ENCODE measurements at places on chromosomes 4 and X. TPM values are rescaled to one million over a fixed set of nuclear protein-coding genes. Genes with fewer than 3 reads are reported as not detected.

The HPGDS gene
- total RNA-seq: 4.2 TPM

The PGAM4 gene
- not detected for total RNA-seq

- H3K27ac ChIP-seq: no peak overlapping the region
- DNase-seq: no peak
- H3K36me3 ChIP-seq: no peaks in the 10 kb centered on the region
These were observed 28.3 kb downstream of the SEPSECS start for GRCh38 chr4:25131926-25132325.

DNA sequence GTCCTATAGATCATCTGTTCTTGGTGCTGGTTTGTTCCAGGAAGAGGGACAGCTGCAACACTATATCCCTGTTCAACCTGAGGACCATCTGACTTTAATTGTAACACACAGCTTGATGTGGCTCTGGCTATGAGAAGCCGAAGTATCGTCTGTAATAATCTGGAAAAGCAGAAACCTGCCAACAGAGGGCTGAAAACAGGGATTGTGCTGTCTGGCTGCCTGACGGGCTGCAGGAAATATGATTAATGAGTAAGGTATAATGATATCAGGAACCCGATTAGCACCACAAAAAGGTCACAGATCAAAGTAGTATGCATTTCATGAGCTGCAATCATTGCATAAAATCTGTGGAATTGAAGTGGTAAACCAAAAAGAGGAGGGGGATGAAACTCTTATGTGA lies 170.4 kb upstream of the MAB21L2 start:
- H3K4me3 ChIP-seq: no peak overlapping the region
- H3K4me1 ChIP-seq: no peaks in the 10 kb centered on the region
- H3K36me3 ChIP-seq: no peaks in the 10 kb centered on the region
- no peak overlapping the region for H3K27ac ChIP-seq
- no peak for DNase-seq

GRCh38 chr4:94746746-94747145 lies 11.0 kb upstream of the BMPR1B start:
- H3K36me3 ChIP-seq: no peaks in the 10 kb centered on the region
- no peaks in the 10 kb centered on the region for H3K4me1 ChIP-seq

DNA sequence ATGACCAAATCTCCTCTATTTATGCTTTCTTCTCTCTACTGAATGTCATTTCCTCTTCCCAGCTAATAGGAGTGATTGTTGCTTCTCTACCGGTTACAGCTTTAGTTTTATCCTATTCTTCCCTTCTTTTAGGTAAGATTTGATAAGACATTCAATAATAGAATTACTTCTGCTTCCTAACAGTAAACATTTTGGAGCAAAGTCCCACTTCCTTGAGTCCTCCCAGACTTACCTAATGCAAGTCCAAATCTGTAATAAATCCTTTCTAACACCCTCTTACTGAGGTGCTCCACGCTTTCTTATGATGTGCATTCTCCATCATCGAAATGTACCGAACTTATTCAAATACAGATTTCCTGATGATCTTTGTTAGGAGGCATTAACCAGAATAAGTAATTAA lies 79.2 kb upstream of the GPM6A start:
- H3K27ac ChIP-seq: no peak overlapping the region
- H3K27me3 ChIP-seq: no peaks in the 10 kb centered on the region
- H3K36me3 ChIP-seq: no peaks in the 10 kb centered on the region
- no peaks in the 10 kb centered on the region for H3K4me1 ChIP-seq
- no peak overlapping the region for H3K4me3 ChIP-seq
- no peak for DNase-seq

- no peak for DNase-seq
- H3K36me3 ChIP-seq: no peaks in the 10 kb centered on the region
- H3K4me3 ChIP-seq: no peak overlapping the region
- H3K4me1 ChIP-seq: peaks cover 16% of the 10 kb centered on the region
- no peak overlapping the region for H3K27ac ChIP-seq
These were observed 36.6 kb downstream of the TRMT44 start for GRCh38 chr4:8477095-8477635.

The MAD2L1 gene
- 6.7 TPM for total RNA-seq

The C4orf36 gene
- not detected for total RNA-seq

The TNMD gene
- total RNA-seq: 3.1 TPM

The SLC30A9 gene
- total RNA-seq: 61.1 TPM

DNA sequence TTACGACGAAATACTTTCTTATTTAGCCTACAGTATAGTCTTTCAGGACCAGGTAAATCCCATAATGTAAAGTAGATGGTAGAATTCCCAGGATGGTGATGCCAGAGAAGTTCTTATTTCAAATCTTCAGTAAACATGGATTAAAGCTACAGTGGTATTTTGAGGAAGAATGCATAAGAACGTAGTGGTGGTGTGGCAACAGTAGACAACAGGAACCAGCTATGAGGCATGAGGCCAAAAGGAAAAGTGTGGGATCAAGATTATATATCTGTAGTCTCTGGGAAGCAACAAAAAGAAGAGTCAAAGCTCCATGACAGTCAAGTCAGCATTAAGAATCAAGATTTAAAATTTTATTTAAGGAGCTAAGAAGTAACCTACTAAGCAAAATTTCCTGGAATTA lies 60.2 kb downstream of the METTL14 start:
- H3K4me1 ChIP-seq: no peaks in the 10 kb centered on the region
- no peaks in the 10 kb centered on the region for H3K36me3 ChIP-seq
- DNase-seq: no peak
- H3K27me3 ChIP-seq: no peaks in the 10 kb centered on the region
- H3K27ac ChIP-seq: no peak overlapping the region

- H3K27me3 ChIP-seq: no peaks in the 10 kb centered on the region
- DNase-seq: no peak
- no peaks in the 10 kb centered on the region for H3K36me3 ChIP-seq
- H3K4me1 ChIP-seq: no peaks in the 10 kb centered on the region
- no peak overlapping the region for H3K4me3 ChIP-seq
- H3K27ac ChIP-seq: no peak overlapping the region
These were observed 268.1 kb downstream of the DKK2 start for GRCh38 chr4:106767991-106768390.

The IGSF1 gene
- total RNA-seq: not detected

The CD38 gene
- total RNA-seq: 2.1 TPM

DNA sequence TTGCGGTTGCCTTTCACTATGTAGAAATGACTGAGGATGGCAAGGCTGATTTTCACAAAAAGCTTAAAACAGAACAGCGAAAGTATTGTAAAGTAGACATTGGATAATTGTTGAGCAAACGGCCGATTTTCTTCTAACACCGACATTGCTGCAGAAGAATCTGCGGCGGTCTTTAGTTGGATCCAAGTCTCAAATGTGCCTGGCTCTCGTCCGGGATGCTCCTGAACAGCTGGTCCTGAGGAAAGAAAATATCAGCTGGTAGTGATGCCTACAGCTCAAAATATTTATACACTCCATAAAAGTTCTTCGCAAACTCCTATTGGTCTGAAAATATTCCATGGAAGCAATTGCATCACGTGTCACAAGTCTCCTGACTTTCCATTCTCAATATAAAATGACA lies at the start of gene ASB5:
Gene ASB5 (minus strand): TSS at position 260 of the 400 bp plus-strand sequence. CDS start 114 bp downstream, at position 146.
- H3K4me1 ChIP-seq: no peaks in the 10 kb centered on the region
- H3K27me3 ChIP-seq: no peaks in the 10 kb centered on the region
- H3K27ac ChIP-seq: no peak within 1 kb of the TSS
- no peak for DNase-seq
- no peak within 1 kb of the TSS for H3K4me3 ChIP-seq

The BEX3 gene
- total RNA-seq: 14.7 TPM

DNA sequence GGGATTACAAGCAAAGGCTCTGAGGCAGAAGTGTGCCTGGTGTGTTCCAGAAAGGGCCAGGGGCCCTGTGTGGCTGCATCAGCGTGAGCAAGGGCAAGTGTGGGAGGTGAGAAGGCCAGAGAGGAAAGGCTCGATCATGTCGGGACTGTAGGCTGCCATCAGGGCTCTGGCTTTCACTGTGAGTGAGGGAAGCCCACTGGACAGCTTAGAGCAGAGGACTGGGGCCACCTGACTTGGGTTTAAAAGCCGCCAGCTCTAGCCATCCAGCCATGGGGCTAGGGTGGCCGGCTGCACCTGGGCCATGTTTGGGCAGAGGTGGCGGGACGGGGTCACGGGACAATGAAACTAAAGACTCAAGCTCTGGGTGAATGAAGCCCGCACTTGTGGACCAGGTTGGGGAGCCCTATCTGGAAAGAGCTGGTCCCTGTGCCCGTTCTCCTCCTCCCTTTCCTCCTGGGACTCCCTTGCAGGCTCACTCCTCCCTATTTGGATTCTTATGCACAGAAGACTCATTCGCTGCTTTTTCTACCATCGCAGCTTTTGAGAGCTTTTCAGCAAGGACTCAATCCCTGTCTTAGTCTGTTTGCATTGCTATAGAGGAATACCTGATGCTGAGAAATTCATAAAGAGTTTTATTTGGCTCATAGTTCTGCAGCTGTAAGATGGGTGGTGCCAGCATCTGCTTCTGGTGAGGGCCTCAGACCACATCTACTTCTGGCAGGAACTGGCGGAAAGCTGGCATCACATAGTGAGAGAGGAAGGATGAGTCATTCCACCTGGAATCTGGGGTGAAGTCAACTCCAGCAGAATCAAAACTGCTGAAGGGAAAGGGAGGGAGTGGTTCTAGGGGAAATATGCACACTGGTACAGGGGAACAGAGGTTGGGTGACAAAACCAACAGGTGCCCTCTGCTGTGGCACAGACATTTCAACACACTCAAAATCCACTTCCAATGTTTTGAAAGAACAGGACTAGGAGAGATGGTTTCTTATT lies 15.3 kb downstream of the CTAG1B start:
- H3K4me3 ChIP-seq: no peak overlapping the region
- H3K36me3 ChIP-seq: no peaks in the 10 kb centered on the region
- no peaks in the 10 kb centered on the region for H3K4me1 ChIP-seq
- DNase-seq: no peak
- no peak overlapping the region for H3K27ac ChIP-seq
- H3K27me3 ChIP-seq: no peaks in the 10 kb centered on the region

The USP17L20 gene
- not detected for total RNA-seq

Measured in Peyer's patch (tissue), 4 donors.